ENCODE measurements at places on chromosomes 1 and 21.
A peak's percentile ranks its signal among the peaks of the same experiment; 100 is the strongest.

- peak; percentile 71 for DNase-seq
These were observed 17.2 kb upstream of the RASSF5 start for GRCh38 chr1:206489980-206490770.

DNA sequence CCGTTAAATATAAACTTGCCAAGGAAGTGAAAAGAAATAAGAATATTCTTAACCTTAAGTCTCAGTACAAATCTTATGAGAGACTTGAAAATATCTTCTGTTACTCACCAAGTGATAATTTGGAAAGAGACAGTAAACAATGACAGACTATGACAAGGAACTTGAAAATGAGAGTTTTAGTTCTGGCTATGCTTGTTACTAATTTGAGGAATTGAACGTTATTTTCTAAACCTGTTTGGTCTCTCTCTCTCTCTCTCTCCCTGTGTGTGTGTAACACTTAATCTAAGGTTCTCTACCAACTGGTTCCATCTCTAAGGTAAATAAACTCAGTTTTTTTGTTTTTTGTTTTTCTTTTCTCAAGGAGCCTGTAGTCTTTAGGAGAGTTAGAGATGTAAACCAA lies 161.8 kb downstream of the AMY1C start:
- no peak for DNase-seq

- DNase-seq = peak; percentile 58
These were observed 88.2 kb upstream of the ABCD3 start for GRCh38 chr1:94329986-94330385.

DNA sequence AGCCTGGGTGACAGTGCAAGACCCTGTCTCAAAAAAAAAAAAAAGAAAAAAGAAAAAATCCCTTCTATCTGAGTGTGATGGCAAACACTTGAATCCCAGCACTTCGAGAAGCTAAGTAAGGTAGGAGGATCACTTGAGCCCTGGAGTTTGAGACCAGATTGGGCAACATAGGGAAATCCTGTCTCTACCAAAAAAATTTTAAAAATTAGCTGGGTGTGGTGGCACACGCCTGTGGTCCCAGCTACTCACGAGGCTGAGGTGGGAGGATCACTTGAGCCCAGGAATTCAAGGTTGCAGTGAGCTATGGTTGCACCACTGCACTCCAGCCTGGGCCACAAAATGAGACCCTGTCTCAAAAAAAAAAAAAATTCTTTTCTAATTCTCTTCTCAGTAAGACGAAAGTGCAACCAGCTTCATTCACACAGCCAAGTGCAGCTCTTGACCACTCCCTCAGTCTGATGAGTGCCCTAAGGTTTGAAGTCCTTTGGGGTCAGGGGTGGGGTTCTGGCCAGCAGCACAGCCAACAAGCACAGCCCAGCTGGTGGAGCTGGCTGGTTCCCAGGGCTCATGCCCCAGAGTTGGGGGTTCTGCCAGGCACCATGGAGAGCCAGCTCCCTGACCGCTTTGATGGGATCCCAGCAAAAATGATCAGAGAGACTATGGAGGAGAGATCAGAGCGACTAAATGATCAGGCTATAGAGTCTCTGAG lies 8.0 kb downstream of the SLC2A5 start:
- no peak for DNase-seq

GRCh38 chr21:33643658-33644311 lies 1.5 kb downstream of the ITSN1 start:
- no peak for DNase-seq

GRCh38 chr1:201229771-201230635 lies 39.4 kb downstream of the IGFN1 start:
- DNase-seq = peak; percentile 23

- peak; percentile 79 for DNase-seq
These were observed 8.9 kb downstream of the DENND2D start for GRCh38 chr1:111191496-111191895.

DNA sequence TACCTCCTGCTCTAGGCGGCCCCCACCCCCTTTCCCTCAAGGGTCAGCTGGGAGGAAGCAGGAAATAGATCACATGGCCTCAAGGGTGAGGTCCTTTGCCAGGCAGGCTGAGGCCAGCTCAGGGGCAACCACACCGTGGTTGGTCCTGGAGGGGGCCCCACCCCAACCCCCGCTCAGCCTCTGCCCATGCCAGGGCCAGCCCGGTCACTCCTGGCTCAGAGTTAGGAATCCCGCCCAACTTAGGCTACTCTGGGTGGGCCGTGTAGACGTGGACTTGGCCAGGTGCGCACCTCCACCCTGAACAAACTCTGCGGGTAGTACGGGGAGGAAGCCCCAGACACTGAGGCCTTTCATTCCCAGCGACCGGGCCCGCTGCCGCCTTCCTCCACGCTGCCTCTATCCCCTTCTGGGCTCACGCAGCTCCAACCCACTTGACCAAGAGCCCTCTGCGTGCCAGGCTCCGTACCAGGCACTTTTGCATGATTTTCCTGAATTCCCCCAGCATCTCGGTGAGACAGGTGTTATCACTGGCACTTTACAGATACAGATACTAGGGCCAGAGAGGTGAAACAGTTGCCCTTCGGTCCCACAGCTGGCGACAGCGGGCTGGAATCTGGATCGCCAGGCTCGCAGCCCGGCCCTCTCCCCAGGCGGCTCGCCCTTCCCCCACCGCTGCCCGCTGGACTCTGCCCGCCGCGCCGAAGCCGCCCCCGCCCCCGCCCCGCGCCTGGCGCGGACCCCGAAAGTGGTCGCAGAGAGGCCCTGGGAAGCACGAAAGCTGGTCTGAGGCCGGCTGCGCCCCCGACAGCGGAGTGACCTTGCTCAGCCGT lies 769 bp downstream of the GALE start:
- DNase-seq = no peak

- no peak for DNase-seq
These were observed 592 bp downstream of the CRCT1 start for GRCh38 chr1:152514715-152515433.

GRCh38 chr1:29985606-29985945 lies 737.8 kb downstream of the MATN1 start:
- no peak for DNase-seq

- DNase-seq = no peak
These were observed 9.6 kb downstream of the VANGL1 start for GRCh38 chr1:115651391-115651790.

DNA sequence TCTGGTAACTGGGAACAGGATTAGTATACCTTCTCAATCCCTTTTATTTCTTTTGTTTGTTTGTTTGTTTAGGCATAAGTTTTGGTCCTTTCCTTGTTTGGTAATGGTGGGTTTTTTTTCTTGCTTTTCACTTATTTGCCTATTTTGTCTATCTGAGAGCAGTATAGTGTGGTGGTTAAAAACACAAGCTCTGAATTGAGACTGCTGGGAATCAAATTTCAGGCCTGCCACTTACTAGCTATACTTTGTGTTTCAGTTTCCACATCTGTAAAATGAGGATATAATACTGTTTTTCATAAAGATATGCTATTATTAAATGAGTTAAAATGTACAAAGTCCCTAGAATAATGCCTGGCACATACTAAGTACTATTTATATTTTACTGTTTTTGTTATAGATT lies 81.6 kb upstream of the IVNS1ABP start:
- DNase-seq = no peak

GRCh38 chr1:199580300-199580699 lies 447.2 kb upstream of the NR5A2 start:
- no peak for DNase-seq

GRCh38 chr1:155971910-155972809 lies 6.2 kb downstream of the ARHGEF2 start:
- no peak for DNase-seq

- no peak for DNase-seq
These were observed 5.4 kb downstream of the CRNN start for GRCh38 chr1:152408664-152409063.

DNA sequence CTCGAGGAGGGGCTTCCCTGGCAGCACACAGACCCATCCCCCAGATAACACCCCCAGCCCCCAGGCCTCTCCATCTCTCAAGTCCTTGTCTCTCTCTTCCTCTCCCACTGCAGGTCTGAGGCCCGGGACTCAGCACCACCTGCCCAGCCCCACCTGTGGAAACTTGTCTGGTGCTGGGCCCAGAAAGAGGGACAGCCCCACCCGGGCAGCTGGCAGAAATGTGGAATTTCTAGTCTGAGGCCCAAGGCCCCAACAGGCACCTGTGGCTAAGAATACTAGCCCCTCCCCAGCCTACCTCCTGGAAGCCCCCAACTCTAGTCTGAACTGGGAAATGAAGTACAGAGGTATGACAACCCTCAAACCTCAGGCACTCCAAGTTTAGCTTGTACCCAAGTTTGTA lies 15.4 kb downstream of the TTC39A start:
- no peak for DNase-seq

DNA sequence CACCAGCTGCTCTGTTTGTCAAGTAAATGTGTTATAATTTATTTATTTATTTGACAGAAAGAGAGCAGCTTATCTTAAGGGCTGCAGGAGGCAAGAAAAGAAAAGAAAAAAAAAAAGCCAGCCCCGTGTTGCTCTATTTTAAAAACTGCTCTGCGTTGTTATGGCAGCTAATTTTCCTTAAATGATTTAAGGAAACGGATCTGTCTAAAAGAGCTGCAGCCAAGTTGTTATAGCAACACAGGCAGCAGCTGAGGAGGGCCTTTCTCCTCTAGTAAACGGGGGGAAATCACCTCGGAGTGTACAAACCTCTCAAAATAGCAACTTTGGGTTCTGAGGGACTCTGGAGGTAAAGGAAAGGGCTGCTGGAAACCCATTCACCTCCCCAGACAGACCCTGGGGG lies 149.2 kb downstream of the BEND5 start:
- no peak for DNase-seq

- no peak for DNase-seq
These were observed 45.8 kb downstream of the TFF3 start for GRCh38 chr21:42269386-42269785.

GRCh38 chr1:165444897-165445370 lies at the start of gene RXRG:
TSS of gene RXRG (minus strand) at chr1:165445126. CDS start at chr1:165444893, 233 bp downstream.
- peak; percentile 17 for DNase-seq

DNA sequence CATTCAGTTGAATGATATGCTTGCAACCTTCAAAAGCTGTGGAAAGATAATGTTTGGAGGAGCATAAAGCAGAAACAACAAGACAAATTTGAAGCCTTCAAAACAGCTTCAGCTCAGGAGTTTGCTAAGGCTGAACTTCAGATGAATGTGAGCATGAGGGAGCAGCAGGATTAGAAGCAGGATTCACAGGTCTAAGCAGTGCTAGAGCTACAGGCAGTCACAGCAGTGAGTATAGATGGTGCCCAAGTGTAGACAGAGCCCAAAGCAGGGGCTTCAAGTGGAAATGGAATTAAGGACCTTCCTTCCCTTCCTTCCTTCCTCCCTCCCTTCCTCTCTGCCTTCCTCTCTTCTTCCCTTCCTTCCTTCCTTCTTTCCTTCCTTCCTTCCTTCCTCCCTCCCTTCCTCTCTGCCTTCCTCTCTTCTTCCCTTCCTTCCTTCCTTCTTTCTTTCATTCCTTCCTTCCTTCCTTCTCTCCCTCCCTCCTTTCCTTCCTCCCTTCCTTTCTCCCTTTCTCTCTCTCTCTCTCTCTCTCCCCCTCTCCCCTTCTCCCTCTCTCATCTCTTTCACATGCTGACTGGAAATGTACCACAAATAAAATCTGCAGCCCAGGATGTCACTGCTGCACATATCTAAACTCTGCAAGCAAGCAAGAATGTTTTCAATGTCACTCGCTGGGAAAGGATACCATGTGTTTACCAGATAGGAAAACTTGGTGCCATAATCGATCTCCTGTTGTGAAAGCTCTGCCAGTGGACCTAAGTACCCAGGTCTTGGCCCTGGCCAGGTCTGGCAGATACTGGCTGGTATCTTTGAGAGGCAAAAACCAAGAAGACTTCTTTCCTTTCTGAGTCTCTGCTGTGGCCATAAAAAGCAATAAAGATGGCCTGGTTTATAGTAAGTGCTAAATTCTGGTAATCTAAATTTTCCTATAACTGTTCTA lies 13.1 kb upstream of the SLC30A10 start:
- no peak for DNase-seq

GRCh38 chr1:100217834-100218233 lies 31.8 kb downstream of the DBT start:
- DNase-seq = no peak

Data from fibroblast of skin of scalp (primary cell).